Smooth muscle cell of the coronary artery (primary cell): ENCODE measurements at places on chromosomes 7 and 10. TPM values are rescaled to one million over a fixed set of nuclear protein-coding genes. Genes with fewer than 3 reads are reported as not detected.

The ASZ1 gene
- total RNA-seq = not detected in 2 replicates

The AQP1 gene
- total RNA-seq = 22.2 and 62.1 TPM in 2 replicates

The SAP25 gene
- total RNA-seq = 0.08 TPM in 1 of 2 replicates, not detected in the other

The PLEKHS1 gene
- not detected in 2 replicates for total RNA-seq

The SFRP5 gene
- total RNA-seq = 0.12 and 3.9 TPM in 2 replicates

The STAG3 gene
- total RNA-seq = 0.30 and 1.4 TPM in 2 replicates

The CLCN1 gene
- not detected in 2 replicates for total RNA-seq

The COBL gene
- total RNA-seq = under 0.01 TPM in 1 of 2 replicates, not detected in the other

The GOLGA7B gene
- total RNA-seq = 0.12 TPM in 1 of 2 replicates, not detected in the other

The NPTX2 gene
- total RNA-seq = 0.15 and 6.0 TPM in 2 replicates

The GPR26 gene
- total RNA-seq = not detected in 2 replicates

The UNCX gene
- not detected in 2 replicates for total RNA-seq

The OR6B1 gene
- total RNA-seq = not detected in 2 replicates

The CCDC3 gene
- 0.15 and 0.47 TPM in 2 replicates for total RNA-seq

The ZEB1 gene
- total RNA-seq = 81.7 and 183 TPM in 2 replicates

The GRM3 gene
- total RNA-seq = not detected in 2 replicates

The STOX1 gene
- total RNA-seq = under 0.01 and 0.12 TPM in 2 replicates

The GRID2IP gene
- not detected in 2 replicates for total RNA-seq

The IL15RA gene
- 5.5 and 8.0 TPM in 2 replicates for total RNA-seq

The PGAM1 gene
- total RNA-seq = 227 and 387 TPM in 2 replicates

The NKX2-3 gene
- total RNA-seq = not detected in 2 replicates

The ZNF746 gene
- total RNA-seq = 7.4 and 13.3 TPM in 2 replicates

The STK31 gene
- total RNA-seq = not detected in 2 replicates
